Melanocyte of skin (primary cell): ENCODE measurements at places on chromosomes 5 and 9. TPM values are rescaled to one million over a fixed set of nuclear protein-coding genes. Genes with fewer than 3 reads are reported as not detected.

CYLC2 gene
- not detected in 2 replicates for total RNA-seq

P4HA2 gene
- total RNA-seq, result 36.6 and 39.5 TPM in 2 replicates

MSX2 gene
- 1.4 and 2.9 TPM in 2 replicates for total RNA-seq

CCNO gene
- total RNA-seq, result 1.4 and 2.2 TPM in 2 replicates

ADAMTSL1 gene
- 0.33 and 0.62 TPM in 2 replicates for total RNA-seq

ACTBL2 gene
- total RNA-seq, result 0.31 and 0.33 TPM in 2 replicates

C5orf52 gene
- total RNA-seq, result not detected in 2 replicates

SPINK4 gene
- total RNA-seq, result not detected in 2 replicates

IL12B gene
- not detected in 2 replicates for total RNA-seq

TTC39B gene
- 2.8 and 4.4 TPM in 2 replicates for total RNA-seq

LTC4S gene
- not detected in 2 replicates for total RNA-seq

PCDHB10 gene
- under 0.01 TPM in 1 of 2 replicates, not detected in the other for total RNA-seq

ZNF883 gene
- 0.31 and 0.33 TPM in 2 replicates for total RNA-seq
